Activated CD8-positive, alpha-beta memory T cell treated with anti-CD3 and anti-CD28 coated beads, Interleukin-2, amount 50 U/mL, for 48 hours (primary cell): ENCODE measurements at places on chromosomes 16 and 17.

DNA sequence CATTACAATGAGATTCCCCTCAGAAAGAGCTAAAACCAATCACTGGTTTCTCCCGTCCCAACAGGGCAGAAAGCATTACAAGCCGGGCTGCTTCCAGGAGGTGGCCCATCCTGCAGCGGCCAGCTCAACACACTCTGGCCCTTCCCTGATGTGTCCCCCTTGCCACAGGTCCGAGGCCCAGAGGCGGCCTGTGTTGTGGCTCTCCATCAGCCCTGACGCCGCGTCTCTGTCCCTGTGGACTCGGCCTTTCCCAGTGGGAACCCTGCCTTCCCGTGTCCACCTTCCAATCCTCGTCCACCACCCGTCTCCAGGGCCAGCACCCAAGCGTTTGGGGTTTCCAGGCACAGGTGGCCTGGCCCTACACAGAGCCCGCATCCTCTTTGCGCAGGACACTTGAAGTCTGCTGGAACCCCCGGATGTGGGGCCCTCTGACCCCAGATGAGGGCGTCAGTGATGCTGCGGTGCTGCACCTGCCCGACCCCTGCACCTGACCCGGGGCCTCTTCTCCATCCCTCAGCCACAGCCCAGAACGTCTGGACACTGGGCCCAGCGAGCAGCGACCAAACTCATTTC is 21.1 kb downstream of the RAB40B start:
- DNase-seq, result no peak

DNA sequence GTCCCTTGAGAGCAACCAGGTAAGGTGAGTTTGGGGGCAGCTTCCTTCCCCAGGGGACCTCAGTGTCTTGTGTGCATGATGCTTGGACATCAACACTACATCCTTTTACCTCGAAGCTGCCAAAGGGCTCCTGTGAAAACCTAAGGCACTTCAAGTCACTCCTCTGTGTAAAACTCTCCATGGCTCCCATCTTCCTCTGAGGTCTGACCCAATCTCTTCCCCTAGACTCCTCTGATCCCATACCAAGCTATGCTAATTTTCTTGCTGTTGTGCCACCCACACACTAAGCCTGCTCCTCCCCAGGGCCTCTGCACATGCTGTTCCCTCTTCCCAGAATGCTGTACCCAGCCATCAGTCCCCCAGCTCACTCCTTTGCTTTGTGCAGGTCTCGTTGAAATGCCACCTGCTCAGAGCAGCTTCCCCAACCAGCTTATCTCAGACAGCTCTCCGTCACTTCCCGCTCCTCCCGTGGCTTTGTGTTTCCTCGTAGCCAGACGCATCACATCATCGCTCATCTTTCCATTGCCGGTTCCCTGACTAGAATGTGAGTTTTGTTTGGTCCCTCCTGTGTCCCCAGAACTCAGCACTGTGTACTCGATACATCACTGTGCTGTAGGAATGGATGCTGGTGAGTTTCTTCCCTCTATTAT is 78.4 kb downstream of the CNGB1 start:
- no peak for DNase-seq

- DNase-seq, result no peak
These were observed 13.2 kb upstream of the MAP2K6 start for GRCh38 chr17:69401251-69401650.

- DNase-seq, result no peak
These were observed 47.8 kb upstream of the ACSF3 start for GRCh38 chr16:89045881-89046280.

DNA sequence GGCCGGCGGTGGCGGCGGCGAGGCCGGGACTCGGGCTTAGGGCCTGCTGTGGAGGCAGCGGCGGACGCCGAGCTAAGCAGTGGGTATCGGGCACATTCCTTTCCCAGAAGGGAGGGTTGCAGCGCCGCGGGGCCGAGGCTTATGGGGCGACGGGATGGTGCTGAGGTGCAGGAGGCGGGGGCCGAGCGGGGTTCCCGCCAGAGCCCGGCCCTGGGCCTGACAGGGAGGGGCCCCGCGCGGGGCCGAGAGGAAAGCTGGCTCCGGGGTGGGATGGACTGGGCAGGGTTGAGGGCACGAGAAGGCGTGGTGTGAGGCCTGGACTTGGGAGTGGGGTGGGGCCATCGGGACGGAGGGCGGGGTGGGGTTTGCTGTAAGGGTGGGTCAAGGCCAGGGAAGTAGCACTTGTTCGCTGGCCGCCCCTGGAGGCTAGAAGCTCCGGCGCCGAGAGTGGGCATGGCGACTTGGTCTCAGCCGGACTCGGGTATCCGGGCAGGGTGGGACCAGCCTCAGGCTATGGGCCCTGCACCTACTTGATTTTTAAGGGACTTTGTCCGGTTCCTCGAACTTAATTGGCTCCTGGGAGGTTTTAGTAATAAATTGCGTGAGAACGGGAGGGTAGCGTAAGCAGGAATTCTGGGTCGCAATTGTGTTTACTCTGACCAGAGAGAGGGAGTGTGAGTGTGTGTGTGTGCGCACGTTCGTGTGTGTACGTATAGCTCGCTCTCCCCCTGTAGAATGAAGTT is 396 bp downstream of the NFE2L1 start:
- DNase-seq, result no peak

- DNase-seq, result no peak
These were observed 1.0 kb upstream of the HOXB8 start for GRCh38 chr17:48615963-48616716.

DNA sequence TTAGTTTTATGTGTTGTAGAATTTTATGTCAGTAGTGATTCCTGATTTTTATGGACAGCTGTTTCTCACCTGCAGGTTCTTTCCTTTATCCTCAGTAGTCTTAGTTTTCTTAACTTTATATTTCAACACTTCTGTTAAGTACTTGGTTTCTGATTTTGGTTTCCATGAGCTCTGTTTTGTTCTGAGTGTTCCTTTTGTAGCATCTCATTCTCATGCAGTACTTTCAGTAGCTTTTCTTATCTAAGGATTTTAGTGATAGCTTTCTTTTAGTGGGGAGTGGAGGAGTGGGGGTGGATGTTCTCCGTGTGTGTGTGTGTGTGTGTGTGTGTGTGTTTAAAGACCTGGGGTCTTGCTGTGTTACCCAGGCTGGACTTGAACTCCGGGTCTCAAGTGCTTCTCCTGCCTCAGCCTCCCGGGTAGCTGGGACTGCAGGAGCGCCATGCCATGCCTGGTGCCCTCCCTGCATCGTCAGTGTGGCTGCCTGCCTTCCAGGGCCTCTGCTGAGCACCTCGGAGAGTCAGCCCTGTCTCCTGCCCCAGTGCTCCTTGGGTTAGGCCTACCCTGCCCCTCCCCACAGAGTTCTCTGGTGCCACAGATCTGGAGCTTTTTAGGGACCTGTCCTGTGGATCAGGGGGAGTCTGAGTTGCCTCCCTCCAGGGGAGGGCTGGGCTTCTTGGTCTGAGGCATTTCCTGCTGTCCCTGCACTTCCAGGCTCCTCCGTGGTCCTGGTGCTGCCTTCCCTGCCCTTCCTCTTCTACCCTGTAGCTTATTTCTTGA is 4.3 kb upstream of the ZNF750 start:
- no peak for DNase-seq
